Activated CD4-positive, alpha-beta T cell treated with anti-CD3 and anti-CD28 coated beads for 1 hour (primary cell): ENCODE measurements at places on chromosomes 2 and 18.

DNA sequence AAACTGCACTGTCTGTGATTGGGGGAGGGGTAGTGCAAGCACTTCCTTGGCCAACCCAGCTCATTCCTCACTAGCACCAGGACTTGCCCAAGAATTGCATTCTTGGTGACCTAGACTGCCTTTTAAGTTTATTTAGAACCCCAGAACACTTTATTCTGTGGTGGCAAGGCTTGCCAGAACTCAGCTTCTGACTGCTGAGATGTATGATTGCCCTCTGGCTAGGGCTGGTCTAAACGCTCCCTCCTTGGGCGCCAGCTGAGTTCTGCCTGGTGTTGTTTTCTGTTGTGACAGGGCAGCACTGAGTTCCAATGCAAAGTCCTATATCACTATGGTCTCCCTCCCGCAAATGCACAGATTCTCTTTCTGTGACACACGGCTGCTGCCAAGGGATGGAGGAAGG is 247.7 kb downstream of the ZNF385B start:
- DNase-seq = no peak

DNA sequence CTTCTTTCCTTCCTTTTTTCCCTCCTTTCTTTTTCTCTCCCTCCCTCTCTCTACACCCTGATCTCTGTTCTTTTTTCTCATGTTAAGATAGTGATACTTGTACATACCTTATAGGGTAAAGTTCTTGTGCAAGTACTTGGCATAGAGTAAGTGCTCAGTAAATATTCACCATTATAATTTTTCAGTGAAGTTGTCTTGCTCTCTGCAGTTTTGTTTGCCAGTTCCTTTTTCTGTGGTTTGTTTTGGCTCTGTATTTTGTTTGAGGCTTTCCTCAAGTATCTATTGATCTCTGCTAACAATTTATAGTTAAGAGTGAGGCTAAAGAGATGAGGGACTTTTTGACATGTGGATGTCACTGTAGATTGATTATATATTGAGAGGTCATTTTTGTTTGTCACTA is 48.0 kb downstream of the MTX2 start:
- DNase-seq = no peak

DNA sequence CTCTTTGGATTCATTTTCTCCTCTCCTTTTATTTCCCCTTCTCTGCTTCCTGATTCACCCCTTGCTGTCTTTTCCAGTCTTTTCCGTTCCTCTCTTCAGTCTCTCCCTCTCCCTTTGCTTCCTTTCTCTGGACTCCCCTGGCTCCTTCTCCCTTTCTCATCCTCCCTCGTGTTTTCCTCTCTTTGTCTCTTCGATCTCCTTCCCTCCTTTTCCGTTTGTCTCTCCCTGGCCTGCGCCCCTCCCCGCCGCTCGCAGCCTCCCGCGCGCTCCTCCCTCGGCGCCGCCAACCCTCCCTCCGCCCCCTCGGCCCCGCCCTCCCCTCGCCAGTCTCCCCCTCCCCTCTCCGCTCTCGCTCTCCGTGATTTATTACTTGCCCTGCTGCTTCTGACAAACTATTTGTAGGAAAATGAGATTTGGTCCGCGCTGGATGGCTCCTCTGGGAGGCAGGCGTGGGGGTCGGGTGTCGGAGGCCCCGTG is 46.0 kb upstream of the PAX8 start:
- peak; percentile 21 for DNase-seq

- DNase-seq = no peak
These were observed 30.2 kb downstream of the NYAP2 start for GRCh38 chr2:225429717-225430116.

- no peak for DNase-seq
These were observed 193.2 kb downstream of the NDUFA10 start for GRCh38 chr2:239831861-239832489.
